ENCODE measurements at places on chromosomes 3 and 15. TPM values are rescaled to one million over a fixed set of nuclear protein-coding genes. Genes with fewer than 3 reads are reported as not detected.
A peak's percentile ranks its signal among the peaks of the same experiment; 100 is the strongest.

PPP1R14D gene
- total RNA-seq, result not detected

- no peak for DNase-seq
These were observed 66.0 kb downstream of the SPTSSB start for GRCh38 chr3:161305095-161305991.

- DNase-seq, result no peak
These were observed 30.2 kb downstream of the NPTN start for GRCh38 chr15:73602992-73603391.

DNA sequence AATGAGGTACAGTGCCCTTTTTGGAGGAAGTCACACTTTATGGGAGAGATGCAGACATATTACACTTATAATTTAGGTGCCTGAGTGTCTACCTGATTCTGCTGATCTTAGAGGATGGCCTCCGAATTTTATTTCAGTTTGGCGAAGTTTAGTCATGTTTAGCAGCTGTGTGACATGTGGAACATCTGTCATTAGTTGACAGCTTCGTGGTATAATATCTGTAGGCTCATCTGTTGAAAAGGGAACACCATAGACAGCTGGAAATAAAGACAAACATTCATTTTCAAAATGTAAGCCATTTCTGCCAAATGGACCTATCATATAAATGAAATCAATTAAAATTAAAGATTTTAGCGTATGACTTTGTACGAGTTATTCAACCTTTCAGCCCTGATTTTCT lies 165.4 kb downstream of the CFAP20DC start:
- no peak for DNase-seq

GRCh38 chr15:70035051-70035718 lies 62.5 kb downstream of the TLE3 start:
- no peak for DNase-seq

MAP2K1 gene
- total RNA-seq, result 31.3 TPM

- DNase-seq, result no peak
These were observed 24.8 kb upstream of the RIOX2 start for GRCh38 chr3:97996988-97997387.

GPR149 gene
- not detected for total RNA-seq

DNA sequence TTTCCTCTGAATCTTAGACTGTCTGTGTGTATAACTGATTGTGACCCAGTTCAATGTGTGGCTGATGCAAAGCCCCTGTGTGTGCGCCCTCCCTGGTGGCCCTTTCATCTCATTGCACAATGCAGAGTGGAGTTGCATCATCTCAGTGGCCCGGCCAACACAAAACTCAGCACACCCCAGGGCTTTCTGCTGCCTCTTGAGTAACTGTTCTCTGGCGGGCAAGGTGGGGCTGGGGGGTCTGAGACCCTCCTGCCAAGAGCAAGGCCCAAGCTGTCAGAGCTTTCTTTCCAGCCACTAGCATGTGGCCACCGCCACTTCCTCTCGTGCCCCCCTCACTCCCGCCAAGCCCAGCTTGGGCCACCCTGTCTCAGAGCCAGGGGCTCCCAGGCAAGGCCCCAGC lies 80.7 kb upstream of the ALDH1L1 start:
- peak; percentile 94 for DNase-seq

DNA sequence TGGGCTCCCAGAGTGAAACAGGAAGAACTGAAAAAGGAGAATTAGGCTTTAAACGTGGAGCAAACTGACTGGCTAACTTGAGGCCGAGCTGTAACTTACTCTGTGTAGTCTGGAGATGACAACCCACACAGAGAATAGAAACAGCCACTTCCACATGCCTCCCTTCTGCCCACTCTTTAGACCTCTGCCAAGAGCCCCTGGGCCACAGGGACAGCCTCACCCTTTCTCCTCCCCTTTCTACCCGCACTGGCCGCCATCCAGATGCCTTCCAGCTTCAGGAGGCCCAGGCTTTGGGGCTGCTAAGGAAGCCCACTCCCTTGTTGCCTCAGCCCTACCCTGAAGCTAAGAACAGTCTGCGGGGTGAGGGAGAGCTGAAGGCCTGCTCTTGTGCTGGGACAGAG lies 6.8 kb downstream of the ARHGAP31 start:
- DNase-seq, result no peak

- DNase-seq, result no peak
These were observed 74.1 kb downstream of the SLCO3A1 start for GRCh38 chr15:91927585-91927984.

DNA sequence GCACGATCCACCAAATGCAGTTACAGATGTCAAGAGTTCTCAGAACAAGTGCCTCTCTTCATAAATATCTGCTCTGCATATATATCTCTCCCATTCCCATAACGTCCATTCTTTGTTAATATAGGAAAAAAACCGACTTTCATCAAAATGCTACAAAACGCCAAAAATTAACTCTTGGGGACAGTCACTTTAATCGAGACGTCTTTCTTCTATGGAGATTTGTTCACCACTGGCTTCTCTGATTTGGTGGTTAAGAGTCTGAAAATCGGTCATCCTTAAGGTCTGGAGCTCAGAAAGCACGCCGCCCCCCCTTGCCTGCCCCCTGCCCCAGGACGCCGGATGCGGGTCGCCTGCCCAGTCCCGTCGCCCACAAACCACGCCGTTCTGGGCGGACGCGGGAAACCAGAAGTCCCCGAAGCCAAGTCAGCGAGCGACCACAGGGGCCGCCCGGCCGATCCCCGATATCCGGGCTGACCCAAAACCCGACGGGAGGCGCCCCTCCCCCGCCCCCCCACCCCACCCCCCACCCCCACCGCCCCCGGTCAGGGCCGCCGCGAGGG lies 252.7 kb downstream of the TJP1 start:
- DNase-seq, result no peak

GRCh38 chr3:140117096-140117526 lies 182.1 kb downstream of the CLSTN2 start:
- DNase-seq, result no peak

SLC22A13 gene
- not detected for total RNA-seq

SOX14 gene
- total RNA-seq, result not detected

DNA sequence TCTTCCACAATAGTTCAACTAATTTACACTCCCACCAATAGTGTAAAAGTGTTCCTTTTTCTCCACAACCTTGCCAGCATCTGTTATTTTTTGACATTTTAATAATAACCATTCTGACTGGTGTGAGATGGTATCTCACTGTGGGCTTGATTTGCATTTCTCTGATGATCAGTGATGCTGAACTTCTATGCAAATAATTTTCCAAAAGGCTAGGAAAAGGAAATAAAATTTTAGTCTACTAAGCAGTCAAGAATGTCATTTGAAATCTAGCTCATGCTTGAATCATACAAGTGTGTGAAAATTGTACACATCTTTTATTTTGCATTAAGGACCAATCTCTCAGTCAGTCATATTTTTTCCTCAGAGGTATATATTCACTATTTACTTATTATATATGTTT lies 101.7 kb upstream of the UBP1 start:
- no peak for DNase-seq

GRCh38 chr15:52464040-52464439 lies 64.6 kb downstream of the MYO5A start:
- no peak for DNase-seq

CD80 gene
- total RNA-seq, result 0.20 TPM

DNA sequence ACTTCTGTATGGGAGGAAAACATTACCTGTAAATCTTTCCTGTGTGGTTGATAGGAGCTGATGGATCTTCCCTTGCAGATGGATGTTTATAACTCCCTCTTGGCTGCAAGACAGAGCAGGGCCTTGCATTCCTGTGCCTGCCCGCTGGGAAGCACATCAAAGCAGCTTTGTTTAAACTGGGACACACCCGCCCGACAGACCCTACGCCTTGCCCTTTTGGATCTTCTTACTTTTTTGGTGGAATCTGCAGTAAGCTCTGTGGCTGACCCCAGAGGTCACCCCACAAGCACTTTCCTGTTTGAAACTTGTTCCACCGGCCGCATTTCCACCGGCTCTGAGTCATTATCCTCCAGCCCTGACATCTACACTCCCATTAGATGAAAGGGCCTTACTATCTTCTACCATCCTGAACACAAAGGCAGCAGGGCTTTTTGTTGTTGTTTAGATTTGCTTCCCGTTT lies 244.1 kb upstream of the STT3B start:
- DNase-seq, result peak; percentile 60

- DNase-seq, result no peak
These were observed 21.4 kb upstream of the NR2E3 start for GRCh38 chr15:71788646-71789579.

- no peak for DNase-seq
These were observed 155.2 kb downstream of the FBLN2 start for GRCh38 chr3:13704174-13704573.

CISH gene
- total RNA-seq, result 9.9 TPM

CATSPER2 gene
- total RNA-seq, result 0.26 TPM

DNA sequence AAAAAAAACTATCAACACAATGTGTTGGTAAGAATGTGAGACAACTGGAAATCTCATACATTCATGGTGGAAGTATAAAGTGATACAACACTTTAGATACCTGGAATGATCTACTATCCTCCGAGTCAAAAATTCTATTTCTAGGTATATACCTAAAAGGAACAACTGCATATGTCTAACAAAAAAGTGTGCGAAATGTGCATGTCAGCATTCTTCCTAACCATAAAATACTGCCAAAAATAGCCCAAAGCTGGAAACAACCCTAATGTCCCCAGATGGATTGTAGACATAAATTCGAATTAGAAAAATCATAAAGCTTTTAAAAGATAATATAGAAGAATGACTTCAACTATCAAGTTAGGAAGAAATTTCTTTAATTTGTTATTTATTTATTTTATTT lies 51.2 kb upstream of the FGF12 start:
- DNase-seq, result no peak

MAP1A gene
- total RNA-seq, result 52.7 TPM

GRCh38 chr15:68524753-68525584 lies 53.8 kb upstream of the CORO2B start:
- DNase-seq, result no peak

DNA sequence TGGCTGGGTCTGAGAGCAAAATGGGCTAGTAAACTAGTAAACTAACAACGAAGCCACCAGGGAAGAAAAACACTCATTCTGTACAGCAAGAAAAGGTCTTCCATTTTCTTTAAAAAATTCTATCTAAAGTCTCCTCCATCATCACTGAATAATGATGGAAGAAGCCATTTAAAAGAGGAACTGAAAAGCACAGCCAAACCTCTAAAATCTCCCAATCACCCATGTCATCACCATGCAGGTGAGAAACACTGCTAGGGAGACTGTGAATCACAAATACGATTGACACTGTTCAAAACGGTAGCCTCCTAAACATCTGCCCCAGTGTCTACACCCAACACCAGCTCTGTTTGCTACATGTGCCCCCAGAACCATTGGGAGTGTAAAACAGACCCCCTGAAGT lies 140.4 kb downstream of the RORA start:
- DNase-seq, result no peak

DNA sequence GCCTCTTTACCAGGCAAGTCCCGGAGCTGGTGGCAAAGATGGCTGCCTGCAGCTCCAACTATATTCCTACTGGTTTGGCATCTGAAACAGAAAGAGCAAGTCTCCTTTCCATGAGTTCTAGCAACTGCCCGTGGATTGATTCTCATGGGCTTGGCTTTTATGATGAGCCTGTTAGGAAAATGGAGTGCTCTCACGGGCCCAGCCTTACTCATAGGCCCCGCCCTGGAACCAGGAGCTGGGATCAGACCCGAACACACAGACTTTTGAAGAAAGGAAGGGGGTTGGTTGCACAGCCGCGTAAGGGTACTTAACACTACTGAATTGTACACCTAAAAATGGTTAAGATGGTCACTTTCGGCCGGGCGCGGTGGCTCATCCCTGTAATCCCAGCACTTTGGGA lies 2.9 kb downstream of the NRROS start:
- DNase-seq, result no peak

- no peak for DNase-seq
These were observed 16.9 kb upstream of the FSIP1 start for GRCh38 chr15:39799552-39800011.

GRCh38 chr3:55453886-55454496 lies 33.1 kb downstream of the WNT5A start:
- no peak for DNase-seq

FHIT gene
- total RNA-seq, result 10.4 TPM

Measured in right atrium auricular region (tissue), 2 donors.